ENCODE measurements at places on chromosomes 5 and 9.

- DNase-seq: no peak
Observed at GRCh38 chr5:150487199-150488061, 20.5 kb upstream of the NDST1 start.

GRCh38 chr5:166566725-166567124 lies 1724.7 kb upstream of the WWC1 start:
- no peak for DNase-seq

- DNase-seq: peak; percentile 43
Observed at GRCh38 chr9:96040591-96041461, 165.3 kb downstream of the ERCC6L2 start.

GRCh38 chr5:106314221-106314824 lies 1356.4 kb downstream of the EFNA5 start:
- DNase-seq: no peak

- no peak for DNase-seq
Observed at GRCh38 chr5:95638632-95639031, 7.9 kb upstream of the RFESD start.

DNA sequence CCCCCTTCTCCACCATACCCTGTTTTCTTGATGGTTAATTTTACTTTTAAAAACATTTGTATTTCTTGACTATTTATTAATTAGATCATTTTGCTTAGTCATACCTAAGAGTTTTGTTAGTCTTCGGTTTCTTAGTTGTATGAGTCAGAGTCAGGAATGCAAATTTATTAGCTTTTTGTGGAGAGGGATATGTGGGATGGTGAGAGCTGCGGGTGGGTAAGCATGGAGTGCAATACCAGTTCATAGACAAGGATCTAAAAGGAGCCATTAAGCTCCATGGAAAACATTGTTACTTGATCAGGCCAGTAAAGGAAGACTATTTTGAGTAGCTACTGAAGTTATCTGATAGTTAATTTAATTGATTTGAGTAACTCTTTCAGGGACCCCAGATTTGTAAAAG lies 77.5 kb downstream of the ZSWIM6 start:
- DNase-seq: no peak

DNA sequence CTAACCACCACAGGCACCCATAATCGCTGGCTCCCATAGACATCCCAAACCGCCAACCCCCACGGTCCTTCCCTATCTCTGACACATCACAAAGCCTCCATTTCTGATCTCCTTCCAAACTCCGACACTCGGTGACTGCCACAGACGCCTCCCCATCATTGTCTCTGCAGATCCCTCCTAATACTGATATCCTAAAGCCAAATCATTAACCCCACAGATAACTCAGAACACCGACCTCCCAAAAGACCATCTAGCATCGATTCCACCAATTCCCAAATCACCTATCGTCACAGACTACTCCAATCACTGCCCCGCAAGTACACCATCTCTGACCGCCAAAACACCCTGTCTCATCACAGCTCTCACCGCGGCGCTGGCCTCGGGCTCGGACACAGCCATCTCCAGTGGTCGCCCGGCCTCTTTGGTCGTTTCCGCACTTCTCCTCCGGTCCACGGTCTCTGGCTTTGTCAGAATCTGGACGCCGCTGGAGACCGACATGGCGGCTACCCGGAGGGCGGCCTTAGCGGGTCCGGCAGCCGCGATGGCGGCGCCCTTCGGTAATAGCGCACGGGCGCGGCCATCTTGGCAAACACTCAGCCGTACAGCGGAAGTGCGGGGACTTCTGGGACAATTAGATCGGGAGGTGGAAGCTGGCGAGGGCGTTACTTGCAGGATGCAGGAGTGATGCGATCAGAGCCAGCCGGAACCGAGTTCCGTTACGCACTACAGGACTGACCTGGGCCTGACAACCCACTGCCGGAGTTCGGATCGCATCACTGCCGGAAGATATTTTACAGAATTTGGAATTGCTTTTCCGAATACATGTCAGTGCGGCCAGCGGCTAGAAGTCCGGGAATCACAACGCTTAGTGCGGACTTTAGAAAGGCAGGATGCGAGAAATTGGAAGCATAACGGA lies at the start of gene ZFP37:
ZFP37 (minus strand) TSS at position 534 of the 916 bp plus-strand sequence; CDS start at position 498, 36 bp downstream.
- peak; percentile 97 for DNase-seq

GRCh38 chr5:168936511-168936910 lies 357.3 kb upstream of the PANK3 start:
- no peak for DNase-seq

- DNase-seq: no peak
Observed at GRCh38 chr9:125524583-125525355, 182.2 kb downstream of the MAPKAP1 start.

- DNase-seq: no peak
Observed at GRCh38 chr9:117074784-117075520, 339.9 kb downstream of the ASTN2 start.

DNA sequence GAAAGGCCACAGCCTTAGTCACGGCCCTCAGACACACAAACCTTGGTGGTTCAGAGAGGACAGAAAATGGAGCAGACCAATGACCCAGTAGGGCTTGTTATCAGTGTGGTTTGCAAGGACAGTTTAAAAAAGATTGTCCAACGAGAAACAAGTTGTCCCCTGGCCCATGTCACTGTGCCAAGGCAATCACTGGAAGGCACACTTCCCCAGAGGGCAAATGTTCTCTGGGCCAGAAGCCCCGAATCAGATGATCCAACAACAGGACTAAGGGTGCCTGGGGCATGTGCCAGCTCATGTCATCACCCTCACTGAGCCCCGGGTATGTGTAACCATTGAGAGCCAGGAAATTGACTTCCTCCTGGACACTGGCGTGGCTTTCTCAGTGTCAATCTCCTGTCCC lies 950.1 kb upstream of the CTNND2 start:
- no peak for DNase-seq

GRCh38 chr5:6202149-6202967 lies 176.0 kb downstream of the MED10 start:
- DNase-seq: no peak

GRCh38 chr5:74322191-74322590 lies 318.3 kb downstream of the ENC1 start:
- DNase-seq: no peak
